Hematopoietic multipotent progenitor cell (in vitro differentiated cells): ENCODE measurements at places on chromosomes 6 and 20. TPM values are rescaled to one million over a fixed set of nuclear protein-coding genes. Genes with fewer than 3 reads are reported as not detected.

GRCh38 chr6:90338409-90338808, 41.8 kb upstream of the BACH2 start:
- DNase-seq, result no peak

DNA sequence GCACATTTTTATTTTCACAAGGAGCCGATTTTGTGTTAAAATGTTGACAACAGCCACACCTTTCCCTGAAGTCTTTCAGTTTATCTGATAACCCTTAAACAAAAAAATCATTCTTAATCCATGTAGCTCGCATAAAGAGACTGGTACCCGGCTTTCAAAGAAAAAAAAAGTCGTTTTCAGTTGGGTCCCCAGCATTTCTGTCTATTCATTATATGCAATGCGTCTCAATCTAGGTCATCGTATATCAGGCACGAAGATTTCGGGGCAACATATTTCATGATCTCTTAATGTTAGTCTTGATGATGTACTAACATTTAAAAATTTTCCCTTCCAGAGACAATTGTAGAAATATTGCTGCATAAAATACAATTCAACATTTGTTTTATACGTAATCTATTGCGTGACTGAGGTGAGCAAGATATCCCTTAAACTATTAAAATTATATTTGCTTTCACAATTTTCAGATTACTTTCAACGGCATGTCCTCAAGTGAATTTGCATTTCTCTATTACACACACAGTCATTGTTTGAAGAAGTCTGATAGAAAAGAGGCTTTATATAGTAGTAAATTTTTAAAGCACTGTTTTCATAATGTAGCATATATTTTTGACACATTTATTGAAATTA, 2.9 kb upstream of the TUBB2B start:
- no peak for DNase-seq

GRCh38 chr6:52570291-52570700, 6.6 kb downstream of the TRAM2 start:
- DNase-seq, result no peak

SGK1 gene
- 7.3 TPM for total RNA-seq

LZTS3 gene
- total RNA-seq, result 9.4 TPM

DEF6 gene
- 80.5 TPM for total RNA-seq
